ENCODE measurements at places on chromosomes 1 and 21. TPM values are rescaled to one million over a fixed set of nuclear protein-coding genes. Genes with fewer than 3 reads are reported as not detected.
A peak's percentile ranks its signal among the peaks of the same experiment; 100 is the strongest.

- no peak for ATAC-seq
Measured at GRCh38 chr1:17561247-17561548, 21.7 kb downstream of the ARHGEF10L start.

GRCh38 chr1:93516164-93516563 is 68.2 kb downstream of the FNBP1L start:
- ATAC-seq = no peak

DNA sequence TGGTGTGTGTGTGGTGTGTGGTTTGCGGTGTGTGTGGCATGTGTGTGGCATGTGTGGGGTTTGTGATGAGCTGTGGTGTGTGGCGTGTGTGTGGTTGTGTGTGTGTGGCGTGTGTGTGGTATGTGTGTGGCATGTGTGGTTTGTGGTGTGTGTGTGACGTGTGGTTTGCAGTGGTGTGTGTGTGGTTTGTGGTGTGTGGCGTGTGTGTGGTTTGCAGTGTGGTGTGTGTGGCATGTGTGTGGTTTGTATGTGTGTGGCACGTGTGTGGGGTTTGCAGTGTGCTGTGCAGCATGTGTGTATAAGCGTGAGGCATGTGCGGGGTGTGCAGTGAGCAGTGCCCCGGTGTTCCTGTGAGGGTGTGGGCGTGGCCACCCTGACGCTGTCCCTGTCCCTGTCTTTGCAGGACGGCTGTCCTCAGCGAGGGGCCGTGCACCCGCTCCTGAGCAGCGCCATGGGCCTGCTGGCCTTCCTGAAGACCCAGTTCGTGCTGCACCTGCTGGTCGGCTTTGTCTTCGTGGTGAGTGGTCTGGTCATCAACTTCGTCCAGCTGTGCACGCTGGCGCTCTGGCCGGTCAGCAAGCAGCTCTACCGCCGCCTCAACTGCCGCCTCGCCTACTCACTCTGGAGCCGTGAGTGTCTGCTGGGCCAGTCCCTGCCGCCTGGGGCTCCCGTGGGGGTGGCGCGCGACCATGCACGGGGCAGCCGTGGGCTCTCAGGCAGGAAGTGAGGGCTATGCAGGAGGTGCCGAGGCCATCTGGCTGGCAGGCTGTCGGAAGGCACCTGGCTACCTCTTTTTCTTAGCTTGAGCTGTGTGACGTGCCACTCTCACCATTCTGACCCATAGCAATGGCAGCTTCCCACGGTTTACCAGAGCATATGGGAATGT is 52.6 kb upstream of the TRAPPC10 start:
- ATAC-seq = peak; percentile 9

DNA sequence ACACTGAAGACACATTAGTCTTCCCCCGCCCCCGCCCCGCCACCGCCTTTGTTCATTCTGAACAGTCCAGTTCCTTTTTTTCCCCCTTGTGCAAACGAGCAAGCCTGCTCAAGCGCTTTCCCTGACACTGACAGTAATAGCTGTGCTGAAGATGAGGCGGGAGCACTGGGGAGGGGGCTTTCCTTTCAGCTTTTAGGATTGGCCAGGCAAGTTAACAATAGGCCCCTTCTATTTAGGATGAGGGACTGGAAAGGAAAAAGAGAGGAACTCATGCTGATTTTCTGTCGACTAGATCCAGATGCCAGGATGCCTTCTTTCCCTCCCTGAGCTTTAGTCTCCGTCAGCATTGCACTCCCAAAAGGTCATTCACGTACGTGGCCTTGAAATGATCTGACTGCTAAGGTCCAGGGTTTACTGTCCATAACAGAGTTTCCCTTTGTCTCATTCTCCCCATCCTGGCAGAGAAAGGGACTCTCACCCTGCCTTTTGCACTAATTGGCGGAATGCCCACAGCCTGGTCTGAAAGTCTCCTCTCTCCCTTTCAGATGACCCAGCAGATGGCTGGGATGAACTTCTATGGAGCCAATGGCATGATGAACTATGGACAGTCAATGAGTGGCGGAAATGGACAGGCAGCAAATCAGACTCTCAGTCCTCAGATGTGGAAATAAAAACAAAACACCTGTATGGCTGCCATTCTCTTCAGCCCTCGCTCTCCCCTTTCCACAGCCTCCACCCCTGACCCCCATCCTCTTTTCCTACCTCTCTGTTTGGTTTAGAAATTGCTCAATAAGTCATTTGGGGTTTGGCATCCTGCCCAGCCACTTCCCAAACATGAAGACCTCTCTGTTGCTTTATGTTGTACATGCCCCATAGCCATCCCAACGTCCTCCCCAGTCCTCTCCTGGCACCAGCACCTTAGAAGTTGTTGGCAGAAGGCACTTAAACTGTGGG is 28.6 kb upstream of the ZFP69B start:
- ATAC-seq = no peak

GRCh38 chr1:169012416-169012815 is 94.1 kb upstream of the ATP1B1 start:
- no peak for ATAC-seq

DNA sequence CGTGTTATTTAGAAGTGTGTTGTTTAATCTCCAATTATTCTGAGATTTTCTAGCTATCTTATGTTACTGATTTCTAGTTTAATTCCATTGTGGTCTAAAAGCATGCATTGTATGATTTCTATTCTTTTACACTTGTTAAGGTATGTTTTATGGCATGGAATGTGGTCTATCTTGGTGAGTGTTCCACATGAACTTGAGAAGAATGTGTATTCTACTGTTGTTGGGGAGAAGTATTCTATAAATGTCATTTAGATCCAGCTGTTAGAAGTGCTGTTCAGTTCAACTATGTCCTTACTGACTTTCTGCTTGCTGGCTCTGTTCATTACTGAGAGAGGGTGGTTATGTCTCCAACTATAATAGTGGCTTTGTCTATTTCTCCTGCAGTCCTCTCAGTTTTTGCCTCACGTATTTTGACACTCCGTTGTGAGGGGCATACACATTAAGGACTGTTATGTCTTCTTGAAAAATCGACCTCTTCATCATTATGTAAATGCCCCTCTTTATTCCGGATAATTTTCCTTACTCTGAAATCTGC is 12.0 kb upstream of the PLA2G5 start:
- ATAC-seq = no peak

- ATAC-seq = no peak
Measured at GRCh38 chr21:42698733-42699132, 45.3 kb downstream of the PDE9A start.

DNA sequence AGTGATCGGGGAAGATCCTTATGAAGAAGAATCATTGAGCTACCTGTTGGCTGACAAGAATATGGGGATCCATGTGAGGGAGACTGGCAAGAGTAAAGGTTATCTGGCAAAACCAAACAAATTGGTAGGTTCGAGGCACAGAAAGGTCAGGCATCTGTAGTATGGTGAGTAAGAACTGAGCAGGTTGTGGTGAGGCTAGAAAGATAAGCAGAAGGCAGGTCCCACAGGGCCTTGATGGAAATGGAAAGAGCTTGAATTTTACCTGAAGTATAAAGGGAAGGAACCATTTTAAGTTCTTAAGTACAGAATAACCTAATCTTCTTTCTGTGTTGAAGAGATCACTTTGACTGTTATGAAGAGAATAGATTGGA is 11.1 kb downstream of the PTPRC start:
- no peak for ATAC-seq

DNA sequence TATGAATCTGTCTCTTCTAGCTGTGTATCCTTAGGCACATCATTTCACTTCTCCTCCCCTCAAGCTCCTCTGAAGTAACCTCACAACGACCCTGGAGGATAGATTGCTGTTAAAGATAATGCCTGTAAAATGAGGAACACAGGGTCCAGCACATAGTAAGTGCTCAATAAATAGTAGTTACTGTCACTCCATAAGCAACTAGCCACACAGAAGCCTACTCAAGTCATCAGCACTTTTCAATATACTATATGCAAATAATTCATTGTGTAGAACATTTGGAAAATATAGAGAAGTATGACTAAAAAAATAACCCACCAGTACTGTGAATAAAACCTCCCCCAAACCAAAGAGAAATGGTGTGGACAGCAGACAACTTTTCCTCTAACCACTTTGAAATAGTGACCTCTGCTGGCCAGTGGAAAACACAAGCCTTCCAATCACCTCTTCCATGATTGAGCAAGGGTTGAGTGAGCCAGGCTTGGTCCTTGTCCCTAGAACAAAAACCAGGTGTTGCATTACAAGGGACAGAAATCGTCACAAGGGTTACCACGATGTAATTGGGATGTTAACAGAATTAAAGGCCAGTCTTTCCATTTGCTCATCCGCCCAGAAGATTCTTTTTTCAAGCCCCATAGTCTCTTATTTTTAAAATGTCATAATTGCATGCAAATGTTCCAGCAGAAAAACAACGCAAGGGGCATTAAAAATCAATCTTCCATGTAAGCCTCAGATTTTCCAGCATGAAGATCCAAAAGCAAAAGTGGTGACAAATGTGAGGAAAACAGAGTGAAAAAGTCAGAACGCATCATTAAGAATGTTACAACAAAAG is 15.7 kb upstream of the GLIS1 start:
- peak; percentile 59 for ATAC-seq

GRCh38 chr1:162840250-162840839 is 20.6 kb downstream of the CCDC190 start:
- ATAC-seq = no peak

- ATAC-seq = no peak
Measured at GRCh38 chr1:77536813-77537212, 145.6 kb downstream of the ZZZ3 start.

The LCE1C gene
- 1.00 TPM for total RNA-seq
